CD4-positive, alpha-beta T cell treated with Interleukin-17A for 1 hour (primary cell): ENCODE measurements at places on chromosomes 16 and 17.
A peak's percentile ranks its signal among the peaks of the same experiment; 100 is the strongest.

GRCh38 chr16:57604177-57604576, 24.3 kb upstream of the ADGRG1 start:
- DNase-seq, result no peak

- no peak for DNase-seq
These were observed 27.1 kb downstream of the ERN1 start for GRCh38 chr17:64102627-64103390.

- no peak for DNase-seq
These were observed 3.4 kb downstream of the BHLHA9 start for GRCh38 chr17:1273492-1274244.

DNA sequence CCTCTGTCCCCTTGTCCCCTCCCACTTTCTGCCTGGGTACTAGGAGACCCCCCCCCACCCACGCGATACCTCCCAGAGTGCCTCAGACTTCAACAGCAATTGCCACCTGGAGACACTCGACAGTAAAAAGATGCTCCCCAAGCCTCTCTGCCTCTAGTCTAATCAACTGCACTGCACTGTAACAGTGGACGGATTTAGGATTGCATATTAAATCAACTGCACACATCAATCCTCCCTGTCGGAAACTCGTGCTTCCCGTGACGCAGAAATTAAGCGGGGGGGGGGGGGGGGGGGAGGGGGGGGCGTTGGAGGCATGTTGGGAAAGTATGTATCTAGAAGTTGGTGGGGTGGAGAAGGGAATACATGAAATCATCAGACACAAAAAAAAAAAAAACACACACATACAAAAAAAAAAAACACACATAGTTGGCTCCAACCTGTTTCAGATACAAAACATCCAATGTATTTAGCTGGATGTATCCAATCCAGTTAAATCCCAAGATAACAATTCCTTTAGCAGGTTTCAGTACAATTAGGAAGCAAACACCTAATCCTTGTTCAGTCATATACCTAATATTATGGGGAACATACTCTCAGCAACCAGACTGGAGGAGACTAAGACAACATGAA, 29.7 kb downstream of the FAM222B start:
- peak; percentile 70 for DNase-seq

- no peak for DNase-seq
These were observed 5.3 kb upstream of the KAT7 start for GRCh38 chr17:49783071-49783715.

GRCh38 chr17:3944485-3945388, 19.5 kb downstream of the ATP2A3 start:
- DNase-seq, result peak; percentile 48

GRCh38 chr17:29980261-29980660, 38.8 kb downstream of the EFCAB5 start:
- DNase-seq, result no peak

DNA sequence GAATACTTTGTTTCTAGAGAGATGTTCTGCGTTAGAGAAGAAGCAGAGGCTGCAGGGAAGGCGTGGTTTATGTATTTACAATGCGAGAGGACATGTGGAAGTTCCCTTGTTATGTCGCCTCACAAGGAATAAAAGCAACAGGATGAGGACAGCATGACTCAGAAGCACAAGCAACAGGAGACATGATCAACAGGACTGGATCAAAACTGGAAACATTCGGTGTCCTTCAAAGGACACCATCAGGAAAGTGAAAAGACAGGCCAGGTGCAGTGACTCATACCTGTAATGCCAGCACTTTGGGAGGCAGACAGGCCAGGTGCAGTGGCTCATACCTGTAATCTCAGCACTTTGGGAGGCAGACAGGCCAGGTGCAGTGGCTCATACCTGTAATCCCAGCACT, 52.6 kb downstream of the CCDC57 start:
- DNase-seq, result no peak

GRCh38 chr17:80457236-80457856, 19.1 kb downstream of the NPTX1 start:
- DNase-seq, result peak; percentile 2

- DNase-seq, result no peak
These were observed 6.1 kb upstream of the TSPOAP1 start for GRCh38 chr17:58334661-58335060.

DNA sequence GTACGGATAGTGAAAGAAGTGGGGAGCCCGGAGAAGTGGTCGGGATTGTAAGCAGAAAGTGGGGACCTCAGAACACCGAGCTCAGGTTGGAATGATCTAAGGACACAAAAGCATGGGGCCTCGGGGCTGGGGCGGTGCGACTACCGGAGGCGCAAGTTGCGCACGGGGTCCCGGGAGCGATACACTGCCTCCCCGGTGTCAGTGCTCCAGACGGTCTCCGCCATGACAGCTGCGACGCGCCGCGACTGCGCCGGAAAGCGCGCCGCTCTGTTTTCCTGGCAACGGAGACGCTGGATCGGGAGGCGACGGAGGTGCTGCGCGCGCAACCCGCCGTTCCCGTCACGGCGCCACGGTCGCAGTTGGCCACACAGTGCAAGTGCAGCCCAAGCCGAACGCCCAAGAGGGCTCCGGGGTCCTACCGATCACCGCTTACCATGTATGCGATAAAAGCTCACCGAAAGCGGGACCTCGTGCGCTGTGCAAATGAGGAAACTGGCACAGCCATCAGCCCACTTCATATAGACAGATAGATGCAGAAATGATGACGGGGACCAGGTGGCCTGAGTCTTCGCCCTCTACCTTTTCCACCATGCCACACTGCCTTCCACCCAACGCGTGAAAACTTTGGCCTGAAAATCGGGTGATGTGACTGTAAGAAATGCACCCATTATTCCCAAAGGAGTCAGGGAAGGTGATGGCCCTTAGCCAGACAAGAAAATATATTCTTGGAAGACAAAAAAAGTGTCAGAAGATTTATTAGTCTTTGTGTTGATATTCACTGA, at the start of gene MKS1:
TSS of gene MKS1 (minus strand) at position 249 of the 782 bp plus-strand sequence. CDS start at position 224, 25 bp downstream.
- peak; percentile 96 for DNase-seq

DNA sequence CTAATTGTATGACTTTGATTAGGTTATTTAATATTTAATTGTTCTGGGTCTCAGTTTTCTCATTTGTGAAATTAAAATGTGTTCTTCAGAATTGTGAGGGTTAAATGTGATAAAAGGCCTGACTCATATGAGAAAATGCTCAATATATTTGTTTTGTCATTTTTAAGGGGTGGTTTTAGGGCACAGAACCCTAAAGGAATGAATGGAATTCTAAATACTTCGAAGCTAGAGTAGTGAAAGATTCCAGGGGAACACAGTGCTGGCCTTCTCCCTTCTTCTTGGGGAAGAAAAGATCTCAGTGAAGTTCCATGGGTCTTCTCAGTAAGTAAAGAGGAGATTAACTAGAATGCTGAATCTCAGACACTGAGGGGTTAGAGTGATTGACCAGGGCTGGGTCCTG, 3.9 kb upstream of the SMPD3 start:
- DNase-seq, result no peak

GRCh38 chr17:79658811-79659207, 48.0 kb upstream of the RBFOX3 start:
- DNase-seq, result no peak

DNA sequence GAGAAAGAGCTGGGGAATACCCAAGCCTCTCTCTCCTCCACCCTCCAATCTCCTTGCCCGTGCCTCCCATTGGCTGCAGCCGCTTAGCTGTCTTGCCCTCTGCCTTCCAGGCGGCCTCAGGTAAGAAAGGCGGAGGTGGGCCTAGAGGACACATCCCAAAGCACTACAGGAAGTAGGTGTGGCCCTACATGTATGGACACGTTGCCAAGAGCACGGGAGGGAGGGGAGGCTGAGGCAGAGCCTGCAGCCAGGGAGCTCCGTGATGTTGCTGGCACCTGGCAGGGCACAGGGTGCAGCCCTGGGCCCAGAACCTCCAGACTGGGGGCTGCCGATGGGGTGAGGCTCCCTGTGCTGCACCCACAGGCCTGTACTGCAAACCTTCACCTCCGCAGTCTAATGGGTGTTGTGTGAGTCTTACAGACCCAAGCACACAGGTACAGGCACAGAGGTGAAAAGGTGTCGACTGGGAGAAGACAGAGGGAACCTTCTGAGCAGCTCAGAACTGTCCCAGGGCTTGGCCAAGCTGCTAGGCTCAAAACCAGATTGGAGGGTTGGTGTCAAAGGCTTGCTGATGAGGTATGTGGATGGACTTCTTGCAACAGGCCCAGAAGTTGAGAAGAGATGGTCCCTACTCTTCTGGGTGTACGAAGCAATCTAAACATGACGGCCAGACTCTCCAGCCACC, 23.5 kb upstream of the FOXK2 start:
- DNase-seq, result no peak

DNA sequence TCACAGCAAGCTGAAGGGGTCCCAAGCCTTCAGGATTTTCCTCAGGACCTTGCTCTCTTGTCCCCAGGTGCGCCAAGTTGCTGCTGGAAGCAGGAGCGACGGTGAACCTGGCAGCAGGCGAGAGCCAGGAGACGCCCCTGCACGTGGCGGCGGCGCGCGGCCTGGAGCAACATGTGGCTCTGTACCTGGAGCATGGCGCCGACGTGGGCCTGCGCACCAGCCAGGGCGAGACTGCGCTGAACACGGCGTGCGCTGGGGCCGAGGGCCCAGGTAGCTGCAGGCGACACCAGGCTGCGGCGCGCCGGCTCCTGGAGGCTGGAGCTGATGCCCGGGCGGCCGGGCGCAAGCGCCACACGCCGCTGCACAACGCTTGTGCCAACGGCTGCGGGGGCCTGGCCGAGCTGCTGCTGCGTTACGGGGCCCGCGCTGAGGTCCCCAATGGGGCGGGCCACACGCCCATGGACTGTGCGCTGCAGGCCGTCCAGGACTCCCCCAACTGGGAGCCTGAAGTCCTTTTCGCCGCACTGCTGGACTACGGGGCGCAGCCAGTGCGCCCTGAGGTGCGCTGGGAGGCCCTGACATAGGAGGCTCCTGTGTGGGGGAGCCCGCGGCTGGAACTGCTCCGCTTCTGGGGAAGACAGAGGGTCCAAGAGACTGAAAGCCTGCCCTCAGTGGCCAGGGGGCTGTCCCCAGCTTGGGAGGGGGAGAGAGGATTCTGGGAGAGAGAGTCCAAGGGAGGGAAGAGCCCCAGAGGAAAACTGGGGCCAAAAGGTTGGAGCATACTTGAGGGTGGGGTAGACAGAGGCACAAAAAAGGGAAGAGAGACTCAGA, 6.4 kb downstream of the ASB16 start:
- no peak for DNase-seq

DNA sequence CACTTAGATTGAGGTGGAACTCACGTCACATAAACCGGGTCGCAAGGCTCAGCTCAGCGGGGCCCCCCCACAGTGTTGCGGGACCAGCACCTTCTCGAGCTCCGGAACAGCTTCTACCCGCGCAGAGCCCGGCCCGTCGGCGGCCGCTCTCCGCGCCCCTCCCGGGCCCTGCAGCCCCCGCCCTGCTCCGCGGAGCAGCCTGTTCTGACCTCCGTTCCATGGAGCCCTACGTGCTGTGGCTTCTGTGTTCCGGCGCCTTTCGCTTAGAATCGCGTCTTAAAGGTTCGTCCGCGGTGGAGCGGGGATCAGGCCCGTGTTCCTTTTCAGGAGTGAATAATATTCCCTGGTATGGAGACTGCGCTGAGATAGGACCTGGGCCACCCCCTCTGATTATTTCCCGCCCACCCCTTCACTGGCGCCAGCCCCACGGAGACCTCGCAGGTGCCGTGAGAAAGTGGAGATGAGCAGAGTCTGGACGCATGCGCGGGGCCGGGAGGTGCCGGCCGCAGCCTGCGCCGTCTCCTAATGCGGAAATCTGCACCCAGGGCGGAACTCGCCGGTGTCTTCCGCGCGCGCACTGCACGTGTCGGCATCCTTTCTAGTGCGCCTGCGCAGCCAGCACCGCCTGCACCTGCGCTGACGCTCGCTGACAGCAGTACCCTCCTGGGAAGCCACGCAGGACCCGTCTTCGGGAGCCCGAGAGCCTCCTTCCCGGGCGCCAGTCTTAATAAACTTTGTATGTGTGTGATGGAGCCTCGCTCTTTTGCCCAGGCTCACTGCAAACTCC, 30.9 kb downstream of the ZNF778 start:
- DNase-seq, result no peak

DNA sequence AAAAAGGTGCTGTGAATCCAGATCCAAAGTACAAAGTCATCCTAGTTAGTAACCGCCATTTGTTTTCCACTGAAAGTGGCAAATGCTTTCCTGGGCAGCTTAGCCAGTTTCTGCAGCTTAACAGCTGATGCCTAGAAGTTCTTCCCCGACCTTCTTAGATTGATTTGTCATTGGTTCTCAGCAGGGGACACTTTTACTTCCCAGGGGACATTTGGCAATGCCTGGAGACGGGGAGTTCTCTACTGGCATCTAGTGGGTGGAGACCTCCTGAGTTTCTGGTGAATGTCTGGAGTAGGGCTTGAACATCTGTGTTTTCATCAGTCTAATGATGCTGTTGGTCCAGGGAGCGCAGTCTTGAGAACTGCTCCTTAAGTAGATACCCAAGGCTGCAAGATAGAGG, 7.6 kb downstream of the DNAJA3 start:
- DNase-seq, result no peak
